Endothelial cell (in vitro differentiated cells): ENCODE measurements at places on chromosomes 11 and 22. TPM values are rescaled to one million over a fixed set of nuclear protein-coding genes. Genes with fewer than 3 reads are reported as not detected.
A peak's percentile ranks its signal among the peaks of the same experiment; 100 is the strongest.

DNA sequence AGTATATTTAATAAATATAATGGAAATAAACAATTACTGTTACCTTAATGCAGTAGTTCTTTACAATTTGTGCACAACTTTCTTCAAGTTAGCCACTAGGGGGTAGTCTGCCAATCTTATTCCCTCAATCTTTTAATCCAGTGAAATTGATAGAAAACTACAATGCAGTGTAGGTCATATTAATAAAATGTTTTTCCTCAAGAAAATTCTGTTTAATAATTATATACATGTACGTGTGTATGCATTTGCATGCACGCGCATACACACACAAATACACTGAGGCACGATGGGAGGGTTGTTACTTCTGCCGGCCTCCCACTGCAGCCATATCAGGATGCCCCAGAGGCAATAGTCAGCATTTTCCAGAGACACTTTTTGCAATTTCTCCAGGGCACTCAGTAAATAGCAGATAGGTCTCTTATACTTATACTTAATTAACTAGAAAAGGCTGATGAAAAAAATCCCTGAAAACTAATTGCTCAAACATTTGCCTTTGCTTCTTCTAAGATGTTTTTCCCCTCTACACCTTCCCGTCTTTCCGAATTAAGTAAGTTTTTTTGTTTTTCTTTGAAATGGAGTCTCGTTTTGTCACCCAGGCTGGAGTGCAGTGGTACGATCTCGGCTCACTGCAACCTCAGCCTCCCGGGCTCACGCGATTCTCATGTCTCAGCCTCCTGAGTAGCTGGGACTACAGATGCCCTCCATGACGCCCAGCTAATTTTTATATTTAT is 3.1 kb downstream of the GAB2 start:
- DNase-seq: no peak

GRCh38 chr11:44658506-44658850 is 68.3 kb upstream of the TSPAN18 start:
- DNase-seq: peak; percentile 30

Gene AQP11
- 0.33 TPM for total RNA-seq

DNA sequence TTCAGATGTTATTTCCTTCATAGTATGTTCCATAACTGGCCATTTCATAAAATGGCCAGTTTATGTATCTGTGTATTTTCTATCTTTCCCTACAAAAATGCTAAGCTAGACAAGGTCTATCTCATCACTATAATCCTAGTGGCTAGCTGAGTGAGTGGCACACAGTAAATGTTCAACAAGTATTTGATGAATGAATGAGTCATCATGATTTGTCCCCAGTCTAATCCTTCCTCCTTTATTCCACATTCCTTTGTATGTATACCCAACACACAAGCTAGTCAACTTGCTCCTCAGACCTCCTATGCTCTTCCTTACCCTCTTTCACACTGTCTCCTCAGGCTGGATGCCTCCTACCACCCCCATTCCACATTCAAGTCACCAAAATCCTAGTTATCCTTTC is 12.5 kb downstream of the APLNR start:
- DNase-seq: no peak

GRCh38 chr11:19633276-19633675 is 79.4 kb upstream of the NAV2 start:
- DNase-seq: no peak

- no peak for DNase-seq
Measured at GRCh38 chr22:44663256-44663999, 38.6 kb upstream of the PRR5 start.

DNA sequence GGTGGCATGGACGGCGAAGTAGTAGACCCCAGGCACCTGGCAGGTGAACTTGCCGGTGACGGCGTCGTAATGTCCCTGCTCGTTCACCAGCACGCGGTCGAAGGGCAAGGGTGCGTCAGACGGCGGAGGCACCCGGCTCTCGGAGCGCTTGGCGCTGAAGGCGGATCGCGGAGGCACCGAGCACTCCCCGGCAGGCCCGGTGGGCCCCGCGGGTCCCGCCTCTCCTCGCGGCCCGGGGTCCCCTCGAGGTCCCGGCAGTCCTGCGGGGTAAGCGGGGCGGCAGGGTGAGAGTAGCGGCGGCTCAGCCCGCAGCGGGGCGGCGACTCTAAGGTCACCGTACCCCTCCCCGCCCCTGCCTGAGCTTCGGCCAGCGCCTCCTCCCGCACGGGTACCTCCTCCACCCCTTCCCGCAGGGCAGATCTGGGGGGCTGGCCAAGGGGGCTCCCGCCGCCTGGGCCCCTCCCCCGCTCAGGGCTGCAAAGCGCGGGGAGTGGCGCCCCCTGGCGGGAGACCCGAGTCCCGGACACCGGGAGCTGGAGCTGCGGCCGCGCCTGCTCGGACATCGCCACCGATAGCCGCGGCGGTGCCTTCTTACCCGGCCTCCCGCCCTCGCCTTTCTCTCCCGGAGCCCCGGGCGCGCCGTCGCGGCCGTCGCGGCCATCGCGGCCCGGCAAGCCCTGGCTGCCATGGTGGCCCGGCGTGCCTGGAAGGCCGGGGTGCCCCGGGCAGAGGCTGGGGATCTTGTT is 921 bp downstream of the C1QTNF5 start:
- DNase-seq: peak; percentile 80

- peak; percentile 46 for DNase-seq
Measured at GRCh38 chr22:33519071-33519973, 401.0 kb downstream of the LARGE1 start.

- DNase-seq: peak; percentile 77
Measured at GRCh38 chr11:47269829-47270305, at the start of gene MADD. TSS of gene MADD (plus strand) at chr11:47270133.

DNA sequence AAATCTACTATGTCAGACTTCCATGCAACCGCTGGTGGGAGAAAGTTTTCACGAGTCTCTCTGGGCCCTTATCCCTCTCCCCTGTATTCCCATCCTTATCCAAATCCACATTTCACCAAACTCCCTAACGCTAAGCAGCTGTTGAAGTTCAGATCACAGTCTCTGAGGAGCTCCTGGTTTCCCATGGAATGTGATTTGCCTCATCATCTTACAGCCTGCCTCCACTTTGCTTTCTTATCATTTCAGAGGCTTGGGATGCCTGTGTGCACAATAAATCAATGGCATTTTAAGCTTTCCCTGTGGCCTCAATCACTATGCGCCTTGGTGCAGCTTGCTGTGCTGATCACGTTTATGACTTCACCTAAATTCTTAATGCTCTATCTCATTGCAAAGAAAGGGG is 352.4 kb upstream of the FAT3 start:
- no peak for DNase-seq

- DNase-seq: no peak
Measured at GRCh38 chr22:44483878-44484277, 14.2 kb downstream of the RTL6 start.

GRCh38 chr11:6646576-6646917 is 9.1 kb downstream of the DCHS1 start:
- no peak for DNase-seq

- no peak for DNase-seq
Measured at GRCh38 chr22:27876684-27877083, 42.4 kb downstream of the PITPNB start.

Gene OR2AT4
- total RNA-seq: 0.08 TPM

GRCh38 chr11:104657083-104657482 is 241.2 kb downstream of the CASP12 start:
- DNase-seq: no peak

GRCh38 chr11:44865866-44866272 is 84.8 kb downstream of the TP53I11 start:
- DNase-seq: no peak

DNA sequence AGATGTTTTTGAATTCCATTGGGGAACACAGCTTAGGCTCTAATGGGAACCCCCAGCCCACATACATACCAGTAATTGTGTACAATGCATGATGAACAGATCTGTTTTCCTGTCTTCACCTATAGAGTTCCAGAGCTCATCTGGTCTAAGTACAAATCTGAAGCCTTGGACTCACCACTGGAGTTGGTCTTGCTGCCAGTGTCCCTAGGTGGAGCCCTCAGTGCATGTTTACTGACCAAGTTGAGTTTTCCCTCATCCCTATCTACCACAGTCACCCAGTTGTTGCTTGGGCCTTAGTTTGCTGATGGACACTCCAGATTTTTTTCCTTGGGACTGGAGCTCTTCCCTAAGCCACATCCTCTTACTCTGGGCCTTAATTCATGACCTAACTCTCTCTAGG is 159.2 kb upstream of the DDI1 start:
- no peak for DNase-seq

DNA sequence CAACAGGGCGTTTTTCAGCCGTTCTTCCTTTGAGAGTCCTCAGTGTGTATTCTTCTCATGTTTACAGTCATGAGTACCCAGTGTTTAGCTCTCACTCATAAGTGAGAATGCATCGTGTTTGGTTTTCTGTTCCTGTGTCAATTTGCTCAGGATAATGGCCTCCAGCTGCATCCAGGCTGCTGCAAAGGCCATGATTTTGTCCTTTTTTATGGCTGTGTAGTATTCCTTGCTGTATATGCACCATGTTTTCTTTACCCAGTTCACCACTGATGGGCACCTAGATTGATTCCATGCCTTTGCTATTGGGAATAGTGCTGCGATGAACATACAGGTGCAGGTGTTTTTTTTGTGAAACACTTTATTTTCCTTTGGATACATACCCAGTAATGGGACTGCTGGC is 23.5 kb downstream of the B3GAT1 start:
- no peak for DNase-seq

GRCh38 chr22:24236656-24237055 is 8.2 kb downstream of the GGT5 start:
- no peak for DNase-seq

GRCh38 chr11:48193876-48194275 is 22.7 kb upstream of the OR4B1 start:
- no peak for DNase-seq

GRCh38 chr22:46125816-46126765 is 24.2 kb upstream of the PPARA start:
- DNase-seq: no peak

Gene MMP27
- not detected for total RNA-seq

- no peak for DNase-seq
Measured at GRCh38 chr11:57414612-57415212, 12.2 kb downstream of the SLC43A3 start.

DNA sequence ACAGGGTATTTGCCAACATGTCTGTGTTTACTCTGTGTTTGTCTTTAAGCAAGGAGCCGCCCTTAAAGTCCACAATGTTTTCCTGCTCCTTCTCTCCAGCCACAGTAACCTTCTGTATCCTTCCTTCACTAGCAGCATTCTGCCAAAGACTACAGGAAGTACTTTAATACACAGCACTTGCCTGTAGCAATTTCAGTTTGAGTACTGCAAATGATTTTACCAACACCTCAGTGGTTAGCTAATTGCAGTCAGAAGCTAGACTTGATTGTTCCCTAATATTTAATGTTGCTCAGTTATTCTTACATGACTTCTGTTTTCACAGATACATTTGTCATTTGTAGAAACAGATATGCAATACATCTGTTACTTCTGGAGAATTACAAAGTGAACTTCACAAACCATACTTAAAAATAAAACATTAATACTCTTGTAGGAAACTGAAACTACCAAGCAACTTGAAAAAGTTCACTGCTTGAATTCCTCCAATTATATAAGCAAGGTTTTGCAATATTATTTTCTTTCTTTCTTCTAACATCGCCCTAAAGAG is 69.1 kb downstream of the FCHSD2 start:
- no peak for DNase-seq

Gene PTPRCAP
- total RNA-seq: 12.9 TPM

- no peak for DNase-seq
Measured at GRCh38 chr11:27672836-27673464, 27.3 kb downstream of the BDNF start.

Gene CASP12
- total RNA-seq: 0.95 TPM

- no peak for DNase-seq
Measured at GRCh38 chr22:23302171-23303002, 122.1 kb downstream of the BCR start.

DNA sequence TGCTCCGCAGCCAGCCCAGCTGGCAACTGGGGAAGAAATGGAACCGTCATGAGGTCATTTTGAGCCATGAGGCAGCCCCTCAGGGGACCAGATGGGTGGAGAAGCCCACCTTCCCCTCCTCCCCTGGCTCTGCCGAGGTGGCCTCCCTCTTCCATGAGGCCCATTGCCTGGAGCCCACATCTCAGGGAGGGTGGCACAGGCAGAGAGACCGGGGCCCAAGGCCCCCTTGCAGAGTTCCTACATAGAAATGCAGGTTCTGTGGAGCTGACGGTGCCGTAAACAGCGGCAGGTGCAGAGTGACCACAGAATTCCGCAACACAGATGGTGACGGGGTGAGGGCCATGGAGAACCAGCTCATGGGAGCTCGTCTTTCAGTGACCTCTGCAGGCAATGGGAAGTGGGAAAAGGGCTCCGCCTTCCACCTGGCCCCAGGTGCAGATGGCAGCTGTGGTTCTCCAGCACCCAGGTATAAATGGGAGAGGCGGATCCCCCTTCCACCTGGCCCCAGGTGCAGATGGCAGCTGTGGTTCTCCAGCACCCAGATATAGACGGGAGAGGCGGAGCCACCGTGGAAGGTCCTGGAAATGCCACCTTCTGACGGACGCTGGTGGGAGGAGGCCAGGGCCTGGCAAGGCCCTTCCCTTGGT is 765.4 kb downstream of the BRD1 start:
- no peak for DNase-seq

GRCh38 chr11:111759376-111759775 is 6.8 kb downstream of the PPP2R1B start:
- no peak for DNase-seq

Gene MPZL2
- 1.0 TPM for total RNA-seq

Gene OR5B12
- not detected for total RNA-seq

- DNase-seq: no peak
Measured at GRCh38 chr11:92101920-92102319, 122.7 kb upstream of the FAT3 start.

DNA sequence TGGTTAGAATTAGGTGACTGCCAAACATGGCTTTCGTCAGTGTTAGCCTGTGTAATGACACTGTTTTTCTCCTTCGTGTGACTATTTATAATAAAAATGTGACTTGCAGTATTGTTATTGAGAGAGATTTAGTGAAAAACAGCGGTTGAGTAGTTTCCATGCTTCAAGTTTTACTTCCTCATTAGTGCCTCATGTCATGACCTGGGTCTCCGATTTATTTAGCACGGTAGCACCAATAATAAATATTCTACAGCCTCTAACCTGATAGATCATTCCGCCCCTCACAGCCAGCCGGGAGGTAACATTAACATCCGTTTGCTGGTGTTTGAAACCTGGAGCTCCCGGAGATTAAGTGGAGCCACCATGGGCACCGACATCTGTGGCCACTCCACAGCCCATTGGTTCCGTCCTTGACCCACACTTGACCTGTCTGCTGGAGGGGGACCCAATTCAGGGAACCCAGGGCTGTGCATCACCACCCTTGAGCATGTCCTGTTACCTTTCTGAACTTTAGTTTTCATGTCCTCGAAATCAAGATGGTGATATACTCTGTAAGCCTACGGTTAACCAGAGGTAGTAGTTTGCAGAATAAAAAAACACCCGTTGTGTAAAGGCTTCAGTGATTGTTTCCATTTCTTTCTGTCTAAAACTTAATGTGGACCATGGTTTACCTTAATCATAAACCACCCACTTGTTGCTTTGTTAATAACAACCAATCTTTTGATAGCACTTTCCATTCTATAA is 104.1 kb downstream of the ATXN10 start:
- DNase-seq: no peak
